ENCODE measurements at places on chromosomes 1 and 21.

- DNase-seq, result no peak
Measured at GRCh38 chr1:13628711-13629110, 45.1 kb downstream of the PDPN start.

GRCh38 chr1:184743062-184743756, 11.4 kb downstream of the EDEM3 start:
- DNase-seq, result peak; percentile 18

GRCh38 chr1:218480137-218480536, 135.0 kb downstream of the TGFB2 start:
- DNase-seq, result no peak

DNA sequence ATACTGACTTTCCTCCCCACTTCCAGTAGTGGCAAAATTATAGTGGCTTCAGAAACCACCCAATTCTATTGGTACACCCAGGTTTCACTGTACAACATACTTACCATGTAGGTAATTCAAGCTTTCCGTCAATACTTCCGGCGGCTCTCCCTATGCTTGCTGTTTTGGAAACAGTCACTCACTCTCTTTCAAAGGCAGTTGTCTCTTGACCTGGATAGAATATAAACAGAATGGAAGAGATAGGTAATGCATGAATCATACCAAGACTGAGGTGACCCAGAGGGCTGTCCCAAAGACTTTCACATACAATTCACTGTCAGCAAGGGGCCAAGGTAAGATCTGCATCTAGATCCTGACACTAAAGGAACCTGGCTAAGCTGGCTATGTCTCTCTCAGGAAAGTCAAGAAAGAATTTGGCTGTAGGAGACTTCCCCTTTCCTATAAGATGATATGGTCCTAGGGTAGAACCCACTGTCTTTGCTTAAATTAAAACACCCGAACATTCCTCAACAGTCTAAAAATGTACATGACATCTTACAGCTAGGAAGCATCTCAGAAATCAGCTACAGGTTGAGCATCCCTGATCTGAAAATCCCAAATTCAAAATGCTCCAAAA, 59.6 kb downstream of the LUZP1 start:
- DNase-seq, result peak; percentile 48

- DNase-seq, result no peak
Measured at GRCh38 chr21:38266732-38267131, 9.9 kb downstream of the KCNJ15 start.

- DNase-seq, result no peak
Measured at GRCh38 chr1:47184090-47184821, 5.6 kb downstream of the PDZK1IP1 start.
